ENCODE measurements at places on chromosomes 2 and 18.

DNA sequence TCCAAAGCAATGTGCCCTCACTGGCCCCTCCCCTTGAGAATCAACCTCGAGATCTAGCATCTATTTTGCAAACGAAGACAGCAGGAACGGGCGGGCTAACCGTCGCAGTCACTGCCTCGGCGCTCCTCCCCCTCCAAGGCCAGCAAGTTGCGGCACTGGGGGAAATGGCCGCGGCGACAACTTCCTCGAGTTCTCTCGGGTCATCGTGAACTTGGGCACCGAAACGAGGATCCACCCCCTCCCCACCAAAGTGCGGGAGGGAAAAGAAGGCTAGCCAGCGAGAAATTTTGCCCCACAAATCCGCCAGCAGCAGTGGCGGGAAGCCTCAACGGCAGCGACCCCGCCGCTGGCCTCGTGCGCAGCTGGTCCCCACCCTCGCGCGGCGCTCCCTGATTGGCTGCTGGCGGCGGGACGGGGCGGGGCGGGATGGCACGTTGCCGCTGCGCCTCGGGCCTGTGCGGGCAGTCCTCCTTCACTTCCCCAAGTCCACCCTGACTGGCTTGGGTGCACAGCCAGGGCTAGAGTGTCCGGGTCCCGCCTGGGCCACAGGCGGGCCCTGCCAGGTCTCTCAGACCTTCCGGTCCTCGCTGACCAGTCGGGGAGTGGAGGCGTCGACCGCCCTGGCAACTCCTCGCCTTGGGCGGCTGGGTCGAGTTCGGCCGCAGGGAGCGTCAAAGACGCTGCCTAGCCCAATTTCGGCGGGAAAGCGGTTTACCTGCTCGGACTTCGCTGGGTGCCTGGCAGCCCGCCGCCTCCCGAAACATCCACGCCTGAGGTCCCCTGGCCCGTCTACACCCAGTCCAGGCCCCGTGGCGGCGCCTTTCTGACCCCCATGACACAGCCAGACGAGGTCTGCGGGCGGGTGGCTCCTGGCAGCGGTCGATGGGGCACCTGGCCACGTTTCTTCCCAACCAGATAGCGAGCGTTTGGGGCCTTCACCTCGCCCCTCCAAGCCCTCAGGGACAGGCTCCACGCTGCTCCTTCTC is at the start of gene BOLL:
Gene BOLL (minus strand): TSS at position 364 of the 986 bp plus-strand sequence. CDS start 3,469 bp downstream, outside the sequence.
- DNase-seq, result no peak

- DNase-seq, result no peak
Observed at GRCh38 chr2:63735263-63735662, 106.4 kb upstream of the UGP2 start.

DNA sequence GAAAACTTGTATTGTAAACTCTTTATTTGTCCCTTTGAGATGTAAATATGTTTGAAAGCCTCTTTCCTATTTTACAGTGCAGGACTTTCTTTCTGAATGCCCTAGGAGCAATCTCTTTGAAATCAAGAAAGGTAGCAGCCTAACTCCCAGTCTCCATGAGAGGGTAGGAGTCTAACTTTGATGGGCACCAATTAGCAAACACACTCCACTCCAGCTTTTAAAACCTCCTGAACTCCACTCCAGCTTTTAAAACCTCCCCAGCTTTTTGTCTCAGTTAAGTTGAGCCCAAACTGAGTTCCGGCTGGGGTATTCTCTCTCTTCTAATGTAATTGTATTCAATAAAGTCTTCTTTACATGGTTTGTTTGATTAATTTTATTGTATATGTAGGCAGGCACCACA is 493.7 kb upstream of the CDH7 start:
- no peak for DNase-seq

DNA sequence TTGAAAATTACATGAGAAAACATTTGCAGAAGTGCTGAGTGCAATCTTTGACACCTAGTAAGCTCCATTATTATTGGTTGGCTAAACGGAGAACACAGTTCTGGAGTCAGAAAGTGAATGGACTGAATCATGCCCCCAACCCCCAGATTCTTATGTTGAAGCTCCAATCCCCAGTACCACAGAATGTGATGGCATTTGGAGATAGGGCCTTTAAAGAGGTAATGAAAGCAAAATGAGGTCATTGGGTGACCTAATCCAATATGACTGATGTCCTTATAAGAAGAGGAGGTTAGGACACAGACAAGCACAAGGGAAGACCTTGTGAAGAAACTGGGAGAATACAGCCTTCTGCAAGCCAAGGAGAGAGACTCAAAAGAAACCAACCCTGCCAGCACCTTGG is 200.9 kb upstream of the EPAS1 start:
- DNase-seq, result no peak

DNA sequence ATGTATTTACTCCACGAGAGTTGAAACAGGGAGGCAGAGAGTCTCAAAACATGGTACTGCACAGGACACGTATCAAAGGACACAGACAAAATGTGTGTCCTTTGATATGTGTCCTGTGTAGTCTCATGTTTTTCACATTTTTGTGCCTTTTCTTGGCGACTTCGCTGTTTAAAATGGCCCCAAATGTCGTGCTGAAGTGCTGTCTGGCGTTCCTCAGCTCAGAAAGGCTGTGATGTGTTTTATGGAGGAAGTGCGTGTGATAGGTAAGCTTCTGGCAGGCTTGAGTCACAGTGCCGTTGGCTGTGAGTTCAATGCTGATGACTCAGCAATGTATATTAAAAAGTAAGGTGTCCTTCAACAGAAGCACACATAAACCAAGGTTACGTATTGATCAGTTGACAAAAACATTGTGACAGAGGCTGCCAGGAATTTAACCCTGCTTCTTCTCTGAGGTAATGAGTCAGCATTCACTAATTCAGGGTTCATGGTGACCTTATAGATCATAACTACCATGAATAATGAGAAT is 78.2 kb downstream of the DYSF start:
- DNase-seq, result no peak

- DNase-seq, result no peak
Observed at GRCh38 chr2:149180226-149180875, 141.9 kb downstream of the LYPD6B start.

- no peak for DNase-seq
Observed at GRCh38 chr18:24791751-24792545, 331.5 kb downstream of the HRH4 start.

- no peak for DNase-seq
Observed at GRCh38 chr18:6254456-6254855, 160.3 kb downstream of the L3MBTL4 start.

GRCh38 chr2:219308142-219309101 is 779 bp downstream of the PTPRN start:
- peak; percentile 40 for DNase-seq

GRCh38 chr18:62200121-62200914 is 13.3 kb downstream of the RELCH start:
- DNase-seq, result no peak

Measured in activated T-helper 1 cell treated with Interleukin-2 at 50 U/mL for 16 hours (primary cell).